Keratinocyte (primary cell): ENCODE measurements at places on chromosomes 5 and 9. TPM values are rescaled to one million over a fixed set of nuclear protein-coding genes. Genes with fewer than 3 reads are reported as not detected.

Gene SHOC1
- polyA plus RNA-seq = 0.01 to 0.03 TPM in 2 of 3 replicates, not detected in the other

Gene CHSY3
- polyA plus RNA-seq = 0.37 to 0.58 TPM (median 0.47 TPM) in 3 replicates

Gene WDR31
- polyA plus RNA-seq = 0.94 to 2.3 TPM (median 1.2 TPM) in 3 replicates

Gene TMEM215
- not detected in 3 replicates for polyA plus RNA-seq

Gene STC2
- 1.9 to 4.3 TPM (median 4.1 TPM) in 3 replicates for polyA plus RNA-seq

Gene PCDHGA11
- 1.4 to 2.5 TPM (median 1.4 TPM) in 3 replicates for polyA plus RNA-seq

Gene PELO
- polyA plus RNA-seq = 9.9 to 11.2 TPM (median 10.6 TPM) in 3 replicates

Gene IL12B
- polyA plus RNA-seq = not detected in 3 replicates

Gene PKD2L2
- 0.10 TPM in 1 of 3 replicates, not detected in the others for polyA plus RNA-seq

Gene FBXL7
- polyA plus RNA-seq = 0.15 to 0.29 TPM (median 0.22 TPM) in 3 replicates

Gene NUTM2G
- not detected in 3 replicates for polyA plus RNA-seq

Gene FCHO2
- polyA plus RNA-seq = 7.8 to 14.8 TPM (median 10.6 TPM) in 3 replicates

Gene GABRA1
- not detected in 3 replicates for polyA plus RNA-seq

Gene ARAP3
- 1.3 to 2.4 TPM (median 1.3 TPM) in 3 replicates for polyA plus RNA-seq

Gene TTLL11
- 7.6 to 8.5 TPM (median 8.0 TPM) in 3 replicates for polyA plus RNA-seq

Gene ZSWIM6
- 8.6 to 10.8 TPM (median 9.9 TPM) in 3 replicates for polyA plus RNA-seq

Gene CNOT6
- polyA plus RNA-seq = 15.6 to 29.7 TPM (median 19.4 TPM) in 3 replicates

Gene ZNF300
- 3.4 to 8.7 TPM (median 4.8 TPM) in 3 replicates for polyA plus RNA-seq

Gene FOXD4L3
- polyA plus RNA-seq = not detected in 3 replicates

Gene DND1
- 0.22 to 0.48 TPM (median 0.23 TPM) in 3 replicates for polyA plus RNA-seq

Gene FGF18
- 0.03 to 0.06 TPM (median 0.05 TPM) in 3 replicates for polyA plus RNA-seq

Gene FCN1
- polyA plus RNA-seq = not detected in 3 replicates

Gene VCAN
- 1.9 to 2.2 TPM (median 2.2 TPM) in 3 replicates for polyA plus RNA-seq

Gene IRX2
- 13.8 to 27.1 TPM (median 23.7 TPM) in 3 replicates for polyA plus RNA-seq

Gene C9orf152
- polyA plus RNA-seq = 0.01 TPM in 1 of 3 replicates, not detected in the others

Gene PAM
- 105 to 192 TPM (median 149 TPM) in 3 replicates for polyA plus RNA-seq

Gene GARIN3
- not detected in 3 replicates for polyA plus RNA-seq

Gene PRR7
- polyA plus RNA-seq = 1.1 to 4.7 TPM (median 4.3 TPM) in 3 replicates

Gene PLEKHG4B
- polyA plus RNA-seq = 0.10 to 0.12 TPM in 2 of 3 replicates, not detected in the other

Gene SLC4A9
- polyA plus RNA-seq = 0.04 to 0.14 TPM (median 0.07 TPM) in 3 replicates

Gene SLC46A2
- not detected in 3 replicates for polyA plus RNA-seq

Gene CTNND2
- polyA plus RNA-seq = not detected in 3 replicates

Gene ECM2
- 0.36 to 0.99 TPM (median 0.75 TPM) in 3 replicates for polyA plus RNA-seq

Gene C9orf50
- not detected in 3 replicates for polyA plus RNA-seq

Gene ORM2
- polyA plus RNA-seq = not detected in 3 replicates

Gene TAS2R1
- polyA plus RNA-seq = not detected in 3 replicates

Gene MELK
- 14.0 to 45.3 TPM (median 29.2 TPM) in 3 replicates for polyA plus RNA-seq

Gene SURF4
- polyA plus RNA-seq = 120 to 232 TPM (median 153 TPM) in 3 replicates

Gene FOXD1
- polyA plus RNA-seq = 2.9 to 11.9 TPM (median 7.0 TPM) in 3 replicates

Gene URM1
- 29.1 to 32.4 TPM (median 31.1 TPM) in 3 replicates for polyA plus RNA-seq

Gene RECK
- polyA plus RNA-seq = 3.3 to 4.6 TPM (median 4.0 TPM) in 3 replicates

Gene TESK1
- polyA plus RNA-seq = 11.2 to 13.5 TPM (median 11.8 TPM) in 3 replicates

Gene RFX3
- 1.2 to 2.5 TPM (median 1.8 TPM) in 3 replicates for polyA plus RNA-seq

Gene ZNF366
- polyA plus RNA-seq = not detected in 3 replicates

Gene SDHA
- polyA plus RNA-seq = 118 to 179 TPM (median 178 TPM) in 3 replicates

Gene KIF4B
- polyA plus RNA-seq = not detected in 3 replicates

Gene C9
- polyA plus RNA-seq = 0.04 TPM in 1 of 3 replicates, not detected in the others

Gene COL5A1
- 3.1 to 5.6 TPM (median 4.9 TPM) in 3 replicates for polyA plus RNA-seq

Gene SLC45A2
- polyA plus RNA-seq = 0.04 to 0.05 TPM in 2 of 3 replicates, not detected in the other

Gene PANK3
- polyA plus RNA-seq = 15.6 to 39.6 TPM (median 18.7 TPM) in 3 replicates

Gene GLRA1
- polyA plus RNA-seq = not detected in 3 replicates
